Lower lobe of right lung (tissue), 2 donors: ENCODE measurements at places on chromosomes 7 and 10. TPM values are rescaled to one million over a fixed set of nuclear protein-coding genes. Genes with fewer than 3 reads are reported as not detected.

- H3K4me1 ChIP-seq, result no peaks in the 10 kb centered on the region
- DNase-seq, result peak; percentile 58
- H3K27ac ChIP-seq, result no peak overlapping the region
- H3K27me3 ChIP-seq, result no peaks in the 10 kb centered on the region
- no peaks in the 10 kb centered on the region for H3K36me3 ChIP-seq
These were observed 63.0 kb downstream of the ZNF22 start for GRCh38 chr10:45063591-45064231.

GRCh38 chr7:47690902-47691558 is 109.1 kb upstream of the TNS3 start:
- no peak overlapping the region for H3K4me3 ChIP-seq
- no peaks in the 10 kb centered on the region for H3K27me3 ChIP-seq
- no peaks in the 10 kb centered on the region for H3K4me1 ChIP-seq
- DNase-seq, result no peak
- no peaks in the 10 kb centered on the region for H3K36me3 ChIP-seq

- H3K4me1 ChIP-seq, result no peaks in the 10 kb centered on the region
- DNase-seq, result no peak
- no peaks in the 10 kb centered on the region for H3K36me3 ChIP-seq
- H3K27ac ChIP-seq, result no peak overlapping the region
- no peaks in the 10 kb centered on the region for H3K27me3 ChIP-seq
These were observed 130.1 kb upstream of the EGR2 start for GRCh38 chr10:62946278-62946677.

DNA sequence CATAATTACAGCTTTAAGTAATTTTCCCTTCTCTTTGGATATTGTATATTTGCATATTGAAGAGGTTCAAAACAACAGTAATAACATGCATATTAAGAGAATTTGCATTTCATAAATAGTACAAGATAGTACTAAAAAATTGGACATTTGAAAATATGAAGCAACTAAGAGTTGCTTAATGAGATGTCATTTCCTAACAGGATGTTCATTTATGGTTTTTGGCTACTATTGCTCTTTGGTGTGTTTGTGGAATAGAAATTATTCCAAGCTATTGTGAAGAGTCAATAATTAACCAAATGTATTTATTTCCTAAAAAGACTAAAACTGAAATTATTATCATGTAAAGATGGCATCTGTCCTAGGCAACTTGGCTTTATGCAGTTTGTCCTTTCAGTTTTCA is 4.1 kb upstream of the SGCE start:
- no peak for DNase-seq
- H3K27ac ChIP-seq, result no peak overlapping the region
- no peak overlapping the region for H3K4me3 ChIP-seq
- peaks cover 9% of the 10 kb centered on the region for H3K27me3 ChIP-seq
- peaks cover 17% of the 10 kb centered on the region for H3K4me1 ChIP-seq
- H3K36me3 ChIP-seq, result no peaks in the 10 kb centered on the region

DNA sequence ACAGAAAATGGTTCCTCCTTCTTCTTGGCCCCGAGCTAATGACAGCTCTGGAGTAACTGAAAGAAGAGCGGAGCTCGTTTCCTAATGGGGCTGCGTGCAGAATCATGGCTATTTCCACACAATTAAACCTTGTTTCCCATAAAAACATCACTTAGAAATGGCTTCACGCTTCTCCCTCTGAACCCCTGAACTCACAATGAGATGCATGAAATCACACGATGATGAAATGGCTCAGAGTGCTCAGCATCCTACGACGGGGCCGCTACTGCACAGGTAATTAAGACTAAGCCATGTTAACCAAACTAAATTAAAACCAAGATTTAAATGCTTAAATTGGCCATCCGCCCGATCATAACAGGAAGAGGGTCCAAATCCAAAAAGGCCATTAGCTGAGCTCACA is 80.0 kb upstream of the DNAAF5 start:
- no peak overlapping the region for H3K4me3 ChIP-seq
- no peaks in the 10 kb centered on the region for H3K36me3 ChIP-seq
- H3K27me3 ChIP-seq, result no peaks in the 10 kb centered on the region
- no peak overlapping the region for H3K27ac ChIP-seq
- no peaks in the 10 kb centered on the region for H3K4me1 ChIP-seq

GRCh38 chr7:158757404-158757989 is 52.9 kb upstream of the NCAPG2 start:
- peaks cover 92% of the 10 kb centered on the region for H3K36me3 ChIP-seq
- no peak overlapping the region for H3K27ac ChIP-seq
- H3K4me3 ChIP-seq, result no peak overlapping the region
- H3K4me1 ChIP-seq, result peaks cover 5% of the 10 kb centered on the region

- peak; percentile 10 for DNase-seq
- no peaks in the 10 kb centered on the region for H3K36me3 ChIP-seq
- H3K27me3 ChIP-seq, result no peaks in the 10 kb centered on the region
- peaks cover 12% of the 10 kb centered on the region for H3K4me1 ChIP-seq
- no peak overlapping the region for H3K27ac ChIP-seq
These were observed 968 bp upstream of the OPN4 start for GRCh38 chr10:86653379-86653778.

DNA sequence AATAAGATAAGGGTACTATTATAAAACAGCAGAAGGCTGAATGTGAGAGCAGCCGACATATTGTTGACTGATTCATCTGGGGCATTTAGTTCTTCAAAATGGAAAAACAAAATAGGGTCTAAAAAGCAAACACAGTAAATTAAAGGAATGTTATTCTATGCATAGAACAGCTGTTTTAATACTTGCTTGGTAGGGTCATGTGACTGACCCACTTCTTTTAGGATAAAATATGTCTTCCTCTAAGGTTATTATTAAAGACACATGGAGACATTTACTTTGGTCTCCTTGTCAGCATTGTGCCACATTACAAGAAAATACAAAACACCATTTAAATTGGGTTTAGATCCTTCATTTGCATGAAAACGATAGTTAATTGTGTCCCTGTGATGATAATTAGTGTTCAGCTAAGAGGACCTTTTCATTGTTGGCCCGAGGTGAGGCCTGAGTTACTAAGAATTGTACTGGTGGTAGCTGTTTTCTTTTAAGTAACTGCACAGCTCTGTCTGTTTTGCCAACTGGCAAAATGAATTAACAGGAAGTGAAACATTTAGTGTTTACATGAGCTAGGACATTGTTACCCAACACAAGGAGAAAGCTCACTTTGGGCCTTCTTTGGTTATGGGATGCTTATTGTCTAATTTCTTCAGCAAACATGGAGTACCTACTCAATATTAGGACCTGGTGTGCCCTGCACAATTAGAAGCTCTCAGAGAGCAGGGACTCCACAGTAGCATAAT is 764.4 kb downstream of the LRMDA start:
- H3K27ac ChIP-seq, result no peak overlapping the region
- peaks cover 14% of the 10 kb centered on the region for H3K4me1 ChIP-seq
- no peak overlapping the region for H3K4me3 ChIP-seq
- H3K36me3 ChIP-seq, result no peaks in the 10 kb centered on the region

DNA sequence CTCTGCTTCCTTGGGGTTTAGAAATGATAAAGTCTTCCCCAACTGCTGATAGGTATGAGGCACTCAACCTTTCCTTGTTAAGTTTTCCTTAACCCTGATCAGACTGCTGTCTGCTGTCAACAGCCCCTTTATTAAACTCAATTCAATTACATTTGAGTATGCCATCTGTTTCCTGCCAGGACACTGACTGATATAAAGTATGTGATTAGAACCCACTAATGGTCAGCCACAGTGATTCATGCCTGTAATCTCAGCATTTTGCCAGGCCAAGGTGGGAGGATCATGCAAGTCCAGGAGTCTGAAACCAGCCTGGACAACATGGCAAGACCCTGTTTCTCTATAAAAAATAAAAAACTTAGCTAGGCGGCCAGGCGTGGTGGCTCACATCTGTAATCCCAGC is 18.1 kb downstream of the BAZ1B start:
- peaks cover 99% of the 10 kb centered on the region for H3K36me3 ChIP-seq
- no peaks in the 10 kb centered on the region for H3K4me1 ChIP-seq
- no peaks in the 10 kb centered on the region for H3K27me3 ChIP-seq
- no peak overlapping the region for H3K4me3 ChIP-seq

- no peak for DNase-seq
- H3K27me3 ChIP-seq, result no peaks in the 10 kb centered on the region
- H3K4me1 ChIP-seq, result no peaks in the 10 kb centered on the region
- H3K27ac ChIP-seq, result no peak overlapping the region
These were observed 124.4 kb downstream of the HGF start for GRCh38 chr7:81645435-81645834.

DNA sequence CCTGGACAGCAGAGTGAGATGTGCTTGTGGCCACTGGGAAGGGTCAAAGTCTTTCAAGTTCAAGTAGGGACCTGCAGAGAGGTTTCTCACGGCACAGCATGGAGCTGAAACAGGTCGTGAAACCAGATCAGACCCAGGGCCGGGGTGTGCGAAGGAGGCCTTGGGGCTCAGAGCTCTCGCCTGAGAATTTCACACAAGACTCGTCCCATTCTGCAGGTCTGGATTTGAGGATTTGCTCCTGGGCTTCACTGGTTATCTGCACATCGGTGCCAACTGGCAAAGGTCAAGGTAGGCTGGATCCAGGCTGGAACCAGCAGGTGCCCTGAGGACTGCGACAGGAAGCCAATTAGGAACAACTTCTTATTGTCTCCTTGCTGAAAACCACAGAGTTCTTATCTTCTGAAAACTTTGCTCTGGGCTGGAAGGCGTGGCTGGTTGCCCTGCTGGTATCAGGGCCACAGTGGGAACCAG is 24.0 kb upstream of the GTF2I start:
- H3K36me3 ChIP-seq, result no peaks in the 10 kb centered on the region
- no peaks in the 10 kb centered on the region for H3K27me3 ChIP-seq
- DNase-seq, result no peak
- no peak overlapping the region for H3K4me3 ChIP-seq

DNA sequence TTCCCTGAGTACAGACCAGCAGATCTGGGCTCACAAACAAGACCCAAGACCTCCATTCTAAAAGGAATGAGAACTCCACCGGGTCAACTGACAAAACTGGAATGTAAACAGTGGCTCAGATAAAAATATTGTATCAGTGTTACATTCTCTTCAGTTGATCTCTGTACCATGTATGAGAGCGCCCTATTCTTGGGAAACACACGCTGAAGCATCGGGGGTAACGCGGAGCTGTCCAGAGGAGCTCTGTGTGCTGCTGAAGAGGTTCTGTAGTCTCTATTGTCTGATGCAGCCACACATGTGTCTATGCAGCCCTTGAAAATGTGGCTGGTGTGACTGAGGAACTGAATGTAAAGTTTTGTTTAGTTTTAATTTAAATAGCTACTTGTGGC is 39.7 kb downstream of the HIPK2 start:
- peaks cover 60% of the 10 kb centered on the region for H3K4me1 ChIP-seq
- peak overlapping the region; percentile 44 for H3K27ac ChIP-seq
- no peak overlapping the region for H3K4me3 ChIP-seq

GRCh38 chr10:6119962-6120361 is 31.1 kb downstream of the RBM17 start:
- peaks cover 22% of the 10 kb centered on the region for H3K36me3 ChIP-seq

GRCh38 chr10:70425096-70425495 is 16.4 kb downstream of the NODAL start:
- H3K4me3 ChIP-seq, result no peak overlapping the region
- H3K27me3 ChIP-seq, result no peaks in the 10 kb centered on the region
- H3K27ac ChIP-seq, result no peak overlapping the region

DNA sequence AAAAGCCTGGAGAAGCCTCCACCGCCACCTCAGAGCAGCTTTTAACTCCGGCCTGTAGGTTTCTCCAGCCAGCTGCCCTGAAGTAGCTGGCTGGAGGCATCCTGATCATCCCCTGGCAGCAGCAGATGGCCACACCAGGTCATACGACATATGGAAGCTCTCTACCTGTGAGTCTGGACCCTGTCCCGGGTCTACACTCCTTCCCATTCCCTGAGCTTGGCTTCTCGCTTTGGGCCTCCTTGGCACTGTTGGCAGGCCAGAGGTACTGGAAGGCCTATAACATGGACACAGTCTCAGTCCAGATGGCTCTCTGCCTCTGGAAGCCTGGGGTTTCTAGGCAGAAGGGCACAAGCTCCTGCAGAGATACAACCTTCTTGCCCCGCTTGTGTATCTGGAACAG is 43.5 kb upstream of the TRIM8 start:
- H3K27me3 ChIP-seq, result no peaks in the 10 kb centered on the region
- peaks cover 70% of the 10 kb centered on the region for H3K36me3 ChIP-seq
- DNase-seq, result no peak
- peak overlapping the region; percentile 74 for H3K27ac ChIP-seq
- H3K4me1 ChIP-seq, result peaks cover 98% of the 10 kb centered on the region

- H3K4me3 ChIP-seq, result no peak overlapping the region
- no peak overlapping the region for H3K27ac ChIP-seq
- peaks cover 11% of the 10 kb centered on the region for H3K4me1 ChIP-seq
These were observed 20.2 kb downstream of the GET4 start for GRCh38 chr7:896346-897075.

- H3K4me1 ChIP-seq, result no peaks in the 10 kb centered on the region
- H3K4me3 ChIP-seq, result no peak overlapping the region
- no peak overlapping the region for H3K27ac ChIP-seq
- no peaks in the 10 kb centered on the region for H3K36me3 ChIP-seq
These were observed 27.2 kb downstream of the EZH2 start for GRCh38 chr7:148856891-148857290.

GRCh38 chr10:114316744-114317143 is 77.7 kb downstream of the VWA2 start:
- no peak for DNase-seq
- H3K36me3 ChIP-seq, result no peaks in the 10 kb centered on the region
- H3K4me1 ChIP-seq, result no peaks in the 10 kb centered on the region
- H3K27me3 ChIP-seq, result no peaks in the 10 kb centered on the region

DNA sequence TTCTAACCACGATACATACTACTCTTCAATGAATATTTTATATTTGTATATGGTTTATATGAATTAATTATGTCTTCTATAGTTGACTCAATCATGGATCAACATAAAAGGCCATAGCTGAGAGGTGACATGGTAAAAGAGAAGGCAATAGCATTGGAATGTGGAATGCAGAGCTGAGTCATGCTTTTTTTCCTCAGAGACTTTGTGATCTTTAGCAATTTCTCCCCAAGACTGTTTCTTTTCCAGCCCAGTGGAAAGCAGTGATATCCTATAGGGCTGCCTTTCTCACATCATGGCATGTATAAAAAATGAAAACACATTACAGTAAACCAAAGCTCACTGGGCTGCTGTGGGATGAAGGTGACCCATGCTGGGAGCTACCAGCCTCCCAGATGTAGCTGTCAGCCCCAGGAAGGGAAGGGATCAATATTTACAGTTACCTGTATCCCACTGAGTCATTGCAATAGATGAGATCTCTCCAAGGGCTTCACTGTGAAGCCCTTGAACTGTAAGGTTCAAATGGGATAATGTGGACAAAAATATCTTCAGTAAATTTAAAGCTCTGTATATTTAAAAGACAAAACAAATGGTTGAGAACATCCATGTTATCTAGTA is 30.2 kb downstream of the SLC39A12 start:
- H3K4me1 ChIP-seq, result no peaks in the 10 kb centered on the region
- no peak overlapping the region for H3K4me3 ChIP-seq
- no peak for DNase-seq

- H3K27me3 ChIP-seq, result peaks cover 6% of the 10 kb centered on the region
- H3K27ac ChIP-seq, result no peak overlapping the region
- no peak for DNase-seq
- no peaks in the 10 kb centered on the region for H3K36me3 ChIP-seq
- no peak overlapping the region for H3K4me3 ChIP-seq
These were observed 192.3 kb downstream of the PLXNA4 start for GRCh38 chr7:132383962-132384361.

The TFEC gene
- total RNA-seq, result 41.9 TPM

The OGDH gene
- total RNA-seq, result 132 TPM

The FOXP2 gene
- total RNA-seq, result 10.1 TPM

The NANOS1 gene
- 1.9 TPM for total RNA-seq

The MAGI2 gene
- 15.3 TPM for total RNA-seq

The ACTR3C gene
- 18.6 TPM for total RNA-seq

The DOCK4 gene
- total RNA-seq, result 78.5 TPM

The LEP gene
- not detected for total RNA-seq

The LRRC17 gene
- total RNA-seq, result 1.5 TPM

The CNNM1 gene
- total RNA-seq, result 0.35 TPM

The ADAP1 gene
- 33.9 TPM for total RNA-seq

The GPER1 gene
- 26.0 TPM for total RNA-seq

The GALNT17 gene
- total RNA-seq, result 6.6 TPM

The BTAF1 gene
- total RNA-seq, result 31.0 TPM
